ENCODE measurements at places on chromosomes 1 and 21.

- DNase-seq, result no peak
Observed at GRCh38 chr1:22323141-22323845, 128.4 kb upstream of the ZBTB40 start.

DNA sequence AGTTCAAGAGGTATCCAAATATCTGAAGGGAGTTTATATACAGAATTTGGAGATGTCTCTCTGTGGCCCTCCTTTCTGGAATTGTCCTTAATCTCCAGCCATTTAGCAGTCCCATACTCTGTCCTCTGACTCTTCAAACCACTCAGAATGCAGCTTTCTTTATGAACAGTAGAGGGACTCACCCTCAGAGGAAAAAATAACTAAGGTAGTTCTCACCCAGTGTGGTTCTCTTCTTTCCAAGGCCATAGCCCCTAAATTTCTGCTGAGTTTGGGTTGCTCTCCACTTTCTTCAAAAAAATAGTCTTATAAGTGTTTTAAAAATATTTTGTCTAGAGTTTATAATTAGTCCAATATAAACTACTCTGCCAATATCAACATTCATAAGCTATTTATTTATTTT, 369.7 kb downstream of the MATN1 start:
- peak; percentile 42 for DNase-seq

DNA sequence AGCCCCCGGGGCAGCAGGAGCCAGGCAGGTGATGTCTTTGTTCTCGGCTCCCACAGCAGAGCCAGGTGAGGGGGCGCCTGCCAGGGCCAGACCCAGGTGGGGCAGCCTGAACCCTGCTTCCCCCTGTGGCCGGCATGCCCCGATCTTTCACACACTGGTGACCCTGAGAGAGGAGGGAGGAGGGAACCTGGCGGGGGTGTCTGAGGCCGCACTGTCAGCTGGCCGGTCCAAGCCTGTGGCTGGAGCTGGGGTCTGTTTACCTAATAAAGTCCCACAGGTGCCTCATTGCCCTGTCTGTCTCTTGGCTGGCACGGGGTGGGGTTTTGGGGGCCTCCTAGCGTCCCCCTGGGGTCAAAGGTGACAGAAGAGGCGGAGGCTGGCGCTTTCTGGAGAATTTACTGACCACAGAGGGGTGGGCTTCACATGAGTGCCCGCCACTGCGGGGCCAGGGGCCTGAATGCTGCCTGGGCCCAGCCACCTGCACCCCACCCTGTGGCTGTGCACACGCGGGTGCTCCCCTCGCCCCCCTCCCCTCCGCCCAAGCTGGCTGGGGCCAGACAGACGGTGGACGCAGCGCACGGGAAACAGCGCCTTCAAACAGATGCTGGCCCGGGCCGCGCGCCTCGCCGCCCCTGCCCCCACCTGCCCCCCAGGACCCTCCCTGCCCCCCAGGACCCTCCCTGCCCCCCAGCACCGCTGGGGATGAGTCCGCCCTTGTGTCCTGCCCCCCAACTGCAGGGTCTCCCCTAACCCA, 5.8 kb downstream of the TMEM240 start:
- DNase-seq, result no peak

GRCh38 chr1:193957556-193958095, 771.2 kb upstream of the B3GALT2 start:
- no peak for DNase-seq

DNA sequence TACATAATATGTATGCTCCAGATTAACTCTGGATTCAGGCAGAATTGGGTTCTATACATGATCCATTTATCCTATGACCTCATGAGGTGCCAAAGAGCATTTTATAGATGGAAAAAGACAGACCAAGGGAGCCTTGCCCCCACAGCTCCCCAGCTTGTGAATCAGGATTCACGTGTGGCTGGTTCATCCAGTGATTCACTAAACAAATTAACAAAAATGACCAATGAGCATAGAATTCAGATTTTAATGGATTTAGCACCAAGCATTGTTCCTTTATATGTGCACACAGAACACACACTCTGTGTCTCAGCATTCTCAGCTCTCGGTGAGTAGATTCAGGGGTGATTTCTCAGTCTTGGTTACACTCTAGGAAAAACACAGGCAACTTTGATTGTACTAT, 51.7 kb upstream of the BARHL2 start:
- DNase-seq, result no peak

GRCh38 chr1:75908717-75909152, 23.5 kb downstream of the ASB17 start:
- peak; percentile 62 for DNase-seq

GRCh38 chr1:28135371-28136168, 40.9 kb downstream of the PTAFR start:
- DNase-seq, result no peak

DNA sequence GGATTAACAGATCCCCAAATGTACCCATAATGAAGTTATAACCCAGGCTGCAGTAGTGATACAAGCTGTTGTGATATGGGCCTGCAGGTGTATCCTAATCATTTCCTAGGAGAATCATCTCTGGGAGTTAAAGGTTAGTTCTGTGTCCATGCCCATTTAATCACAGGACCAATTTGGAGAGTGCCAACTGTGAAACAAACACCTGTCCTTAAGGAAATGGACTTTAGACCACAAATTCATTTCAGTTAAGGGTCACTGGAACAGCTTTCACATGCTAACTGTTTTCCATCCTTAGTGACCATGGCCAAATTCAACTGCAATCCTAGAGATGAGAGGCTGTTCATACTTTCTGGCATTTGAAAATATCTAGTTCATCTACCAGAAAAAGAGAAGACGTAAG, 160.9 kb downstream of the GPATCH2 start:
- DNase-seq, result no peak

- DNase-seq, result no peak
Observed at GRCh38 chr1:6105763-6106162, 60.1 kb downstream of the KCNAB2 start.

DNA sequence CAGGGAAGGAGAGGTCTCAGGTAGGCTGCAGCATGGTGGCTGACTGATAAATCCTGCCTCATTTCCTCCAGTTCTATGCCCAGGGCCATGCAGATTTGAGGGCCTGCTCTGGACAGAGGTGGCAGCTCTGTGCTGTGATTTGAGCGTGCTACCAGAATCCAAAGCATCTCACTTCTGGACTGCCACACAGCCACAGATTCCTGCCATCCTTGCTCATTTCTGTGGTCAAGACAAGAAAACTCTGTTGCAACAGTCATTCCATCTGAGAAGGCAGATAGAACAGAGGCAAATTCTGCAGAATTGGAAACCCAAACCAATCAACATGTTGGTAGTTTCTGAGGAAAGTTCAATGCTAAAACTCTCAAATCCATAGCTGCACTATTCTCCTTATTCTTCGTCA, 102.8 kb upstream of the GALNT2 start:
- DNase-seq, result peak; percentile 25

DNA sequence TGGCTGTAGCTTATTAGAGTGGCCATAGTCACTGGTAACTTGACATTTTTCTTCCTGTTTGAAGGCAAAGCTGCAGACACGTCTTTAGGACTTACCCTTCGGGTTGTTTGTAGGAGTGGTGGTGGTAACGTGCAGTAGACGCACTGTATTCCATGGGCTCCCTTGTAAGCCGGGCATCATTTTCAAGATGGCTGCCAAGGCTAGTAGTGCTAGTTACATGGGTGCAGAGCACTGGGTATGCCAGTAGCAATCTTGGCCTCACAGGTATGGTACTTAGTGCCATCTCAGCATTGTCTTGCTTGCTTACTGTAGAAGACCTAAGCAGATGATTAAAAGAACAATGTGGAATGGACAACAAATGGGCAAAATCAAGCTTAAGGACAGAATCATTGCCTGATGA, 1.9 kb downstream of the YBX1 start:
- peak; percentile 18 for DNase-seq

- no peak for DNase-seq
Observed at GRCh38 chr1:98523256-98523655, 138.3 kb upstream of the SNX7 start.

- DNase-seq, result no peak
Observed at GRCh38 chr1:29575277-29575676, 339.0 kb downstream of the PTPRU start.

DNA sequence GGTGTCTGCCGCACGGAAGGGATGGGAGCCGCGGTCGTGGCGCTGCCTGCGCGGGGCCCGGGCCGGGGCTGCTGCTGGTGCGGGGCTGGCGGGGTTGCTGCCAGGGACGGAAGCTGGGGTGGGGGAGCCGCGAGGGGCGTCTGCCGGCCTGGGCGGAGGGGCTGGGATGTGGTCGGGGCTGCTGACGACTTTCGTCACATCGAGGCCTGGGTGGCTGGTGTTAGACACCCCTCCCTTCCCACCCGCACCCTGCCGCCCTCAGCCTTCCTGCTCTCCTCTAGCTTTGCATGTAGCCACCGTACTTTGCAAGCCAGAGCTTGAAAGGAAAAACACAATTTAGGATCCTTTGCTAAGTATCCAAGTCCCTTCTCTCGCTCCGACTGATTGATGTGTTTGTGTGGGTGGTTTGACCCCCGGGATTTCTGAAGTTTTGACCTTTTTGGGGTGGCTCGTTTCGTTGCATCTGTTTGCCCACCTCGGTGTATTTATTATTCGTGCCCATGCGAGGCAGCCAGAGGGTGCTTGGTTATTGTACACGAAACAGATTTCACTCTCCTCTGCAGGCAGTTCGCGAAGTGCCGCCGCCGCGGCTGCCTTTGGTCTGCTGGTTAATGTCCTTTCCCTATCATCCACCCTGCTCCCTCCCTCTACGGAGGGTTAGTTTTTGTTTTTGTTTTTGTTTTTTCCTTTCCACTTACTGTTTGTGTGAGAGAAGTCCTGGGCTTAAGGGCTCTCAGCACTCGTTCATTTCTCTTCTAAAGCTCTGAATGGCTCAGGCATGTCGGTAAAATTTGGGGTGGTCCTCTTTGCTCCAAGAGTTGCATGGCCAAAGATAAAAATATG, 868 bp downstream of the C1orf21 start:
- DNase-seq, result peak; percentile 64

- DNase-seq, result no peak
Observed at GRCh38 chr1:67264899-67265298, 42.8 kb upstream of the IL12RB2 start.

DNA sequence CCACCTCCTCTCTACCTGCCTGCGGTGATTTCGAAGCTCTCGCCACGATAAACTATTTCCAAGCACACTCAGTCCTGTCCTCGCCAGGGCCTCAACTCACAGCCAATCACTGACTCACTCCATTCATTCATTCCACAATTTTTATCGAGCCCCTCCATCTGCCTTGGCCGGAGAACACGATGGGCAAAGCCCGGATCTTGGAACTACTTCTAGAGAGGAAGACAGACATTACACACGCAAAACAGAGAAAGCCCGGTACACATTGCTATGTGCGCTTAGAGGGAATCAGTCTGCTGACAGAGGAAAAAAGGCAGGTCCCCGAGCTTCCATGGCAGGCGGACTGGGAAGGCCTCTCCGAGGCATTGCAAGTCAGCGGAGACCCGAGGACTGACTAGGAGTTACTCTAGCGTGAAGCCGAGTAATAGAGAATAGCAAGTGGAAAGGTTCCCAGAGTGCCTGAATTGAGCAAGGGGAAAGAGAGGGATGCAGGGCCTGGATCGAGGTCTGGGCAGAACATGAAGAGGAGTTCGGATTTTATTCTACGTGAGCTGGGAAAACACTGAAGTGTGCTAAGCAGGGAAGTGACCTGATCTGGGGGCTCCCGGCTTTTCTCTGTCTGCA, 54.2 kb upstream of the DNAJC6 start:
- DNase-seq, result peak; percentile 50

DNA sequence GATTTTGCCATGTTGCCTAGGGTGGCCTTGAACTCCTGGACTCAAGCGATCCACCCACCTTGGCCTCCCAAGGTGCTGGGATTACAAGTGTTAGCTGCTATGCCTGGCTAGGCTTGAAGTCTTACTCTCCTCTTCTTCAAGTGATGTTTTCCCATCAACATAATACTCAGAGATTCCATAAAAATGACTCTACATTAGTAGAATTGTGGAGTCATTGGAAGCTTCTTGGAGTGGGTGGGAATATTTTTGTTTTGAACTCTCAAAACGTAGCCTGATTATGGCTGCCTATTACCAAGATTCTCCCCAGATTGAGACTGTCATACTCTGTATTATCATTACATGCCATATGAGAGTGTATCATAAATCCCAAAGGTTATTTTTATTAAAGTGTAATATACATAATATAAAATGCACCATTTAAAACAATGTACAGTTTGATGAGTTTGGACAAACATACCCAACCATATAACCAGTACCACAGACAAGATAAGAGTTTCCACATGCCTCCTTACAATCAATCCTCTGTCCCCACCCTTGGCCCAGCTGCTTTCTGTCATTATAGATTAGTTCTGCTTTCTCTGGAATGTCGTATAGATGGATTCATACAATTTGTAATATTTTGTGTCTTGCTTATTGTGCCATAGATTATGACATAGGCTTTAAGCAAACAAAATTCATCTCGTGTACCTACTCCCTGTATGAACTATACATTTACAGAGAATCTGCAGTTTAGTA, 8.0 kb upstream of the DNM3 start:
- peak; percentile 85 for DNase-seq

DNA sequence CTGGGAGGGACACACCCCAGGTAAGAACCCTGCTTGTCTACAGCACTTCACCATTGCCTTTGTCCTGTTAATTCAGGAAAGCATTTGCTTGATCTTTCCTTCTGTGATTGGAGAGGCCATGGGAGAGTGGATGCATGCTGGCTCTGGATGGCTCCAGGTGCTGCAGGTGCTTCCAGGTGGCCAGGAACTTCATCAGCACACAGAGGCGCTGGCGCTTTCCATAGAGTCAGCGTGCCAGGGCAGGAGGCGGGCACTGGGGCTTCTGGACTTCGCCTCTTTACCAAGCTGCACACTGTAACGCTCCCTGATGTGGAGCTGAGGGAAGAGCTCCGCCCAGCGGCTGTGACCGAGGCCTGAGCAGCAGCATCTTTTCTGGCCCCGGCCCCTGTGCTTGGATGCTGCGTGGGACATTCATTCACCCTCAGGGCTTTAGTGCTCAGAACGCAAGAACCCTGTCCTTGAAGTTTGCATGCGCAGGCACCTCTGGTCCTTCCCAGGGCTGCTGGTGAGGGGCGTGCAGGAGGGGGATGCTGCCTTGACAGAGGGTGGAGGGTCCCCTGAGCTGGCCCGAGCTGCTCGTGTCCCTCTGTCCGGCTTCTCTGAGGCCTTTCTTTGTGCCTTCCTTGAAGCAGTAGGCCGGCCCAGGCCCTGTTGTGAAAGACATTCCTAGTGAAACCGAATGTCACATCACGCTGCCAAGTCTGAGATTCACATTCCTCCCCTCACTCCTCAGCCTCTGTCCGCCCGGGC, 1.6 kb upstream of the MX2 start:
- peak; percentile 74 for DNase-seq

DNA sequence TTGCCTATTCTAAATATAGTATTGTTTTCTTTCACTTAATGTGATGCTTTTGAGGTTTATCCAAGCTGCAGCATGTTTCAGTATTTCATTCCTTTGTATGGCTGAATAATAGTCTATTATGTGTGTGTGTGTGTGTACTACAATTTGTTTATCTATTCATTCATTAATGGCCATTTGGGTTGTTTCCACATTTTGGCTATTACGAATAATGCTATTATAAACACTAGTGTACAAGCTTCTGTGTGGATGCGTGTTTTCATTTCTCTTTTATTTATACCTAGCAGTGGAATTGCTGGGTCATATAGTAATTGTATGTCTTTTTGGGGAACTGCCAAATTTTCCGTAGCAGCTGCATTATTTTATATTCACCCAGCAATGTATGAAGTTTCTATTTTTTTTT, 15.0 kb upstream of the THEM5 start:
- no peak for DNase-seq
